ENCODE measurements at places on chromosomes 2 and 18.

DNA sequence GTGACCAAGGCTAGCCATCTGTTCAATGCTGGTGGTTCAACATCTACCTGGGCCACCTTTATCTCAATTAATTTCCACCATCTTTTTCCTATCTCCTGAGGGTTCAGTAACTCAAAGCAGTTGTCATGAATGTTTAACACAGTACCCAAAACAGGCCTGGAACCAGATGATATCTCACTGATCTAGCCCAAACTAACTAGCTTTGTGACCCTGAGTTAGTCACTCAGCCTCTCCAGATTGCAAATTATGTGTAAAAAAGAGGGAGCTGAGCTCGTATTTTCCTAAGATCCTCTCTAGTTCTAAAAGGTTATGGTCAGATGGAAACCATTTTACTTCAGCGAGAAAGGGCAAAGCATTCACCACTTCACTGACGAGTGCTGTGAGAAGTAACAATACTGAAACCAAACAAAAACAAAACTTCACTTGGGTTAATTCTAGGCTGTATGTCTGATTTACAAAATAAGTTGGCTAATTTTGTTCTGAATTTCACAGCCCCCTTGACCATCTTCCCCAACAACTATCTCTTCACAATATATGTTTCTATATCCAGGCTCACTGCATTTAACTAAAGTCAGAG is 14.8 kb downstream of the SPRED2 start:
- DNase-seq = no peak

DNA sequence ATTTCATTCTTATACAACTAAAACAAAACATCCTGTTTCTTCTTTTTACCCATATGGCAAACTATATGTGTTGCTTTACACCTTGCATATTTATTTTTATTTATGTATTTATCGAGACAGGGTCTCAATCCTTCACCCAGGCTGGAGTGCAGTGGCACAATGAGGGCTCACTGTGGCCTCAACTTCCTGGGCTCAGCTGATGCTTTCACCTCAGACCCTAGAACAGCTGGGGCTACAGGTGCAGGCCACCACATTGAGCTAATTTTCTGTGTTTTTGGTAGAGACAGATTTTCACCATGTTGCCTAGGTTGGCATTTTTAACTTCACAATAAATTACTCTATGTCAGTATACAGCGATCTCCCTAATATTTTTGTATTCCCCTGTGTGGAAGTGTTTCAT is 522.0 kb downstream of the MBD2 start:
- no peak for DNase-seq

- DNase-seq = no peak
Measured at GRCh38 chr2:41927581-41928264, 120.1 kb upstream of the PKDCC start.

DNA sequence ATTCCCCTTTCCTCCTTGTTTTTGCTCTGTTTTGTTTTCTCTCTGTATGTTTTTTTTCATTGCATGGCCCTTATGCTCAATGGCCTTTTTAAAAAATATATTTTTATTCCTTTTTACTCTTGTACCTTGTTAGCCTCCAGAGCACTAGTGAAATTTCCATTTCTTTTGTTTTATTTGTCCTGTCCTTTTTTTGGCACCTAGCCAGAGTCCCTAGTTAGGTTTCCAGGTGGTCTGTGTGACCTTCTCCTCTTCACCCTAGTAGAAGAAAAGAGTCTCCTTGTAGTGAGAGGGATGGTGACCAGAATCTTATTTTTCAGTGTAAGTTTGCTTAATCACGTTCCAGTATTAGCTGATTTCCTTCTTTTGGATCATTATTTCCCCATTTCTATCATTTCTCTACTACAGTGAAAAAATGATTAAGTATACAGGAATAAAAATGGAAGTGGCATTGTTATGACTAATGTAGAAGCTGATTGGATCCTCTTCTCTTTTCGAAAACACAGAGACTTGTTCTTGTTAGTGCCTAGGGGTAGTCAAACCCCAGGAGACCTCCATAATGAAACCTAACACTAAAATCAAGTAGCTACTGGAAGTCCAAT is 65.9 kb downstream of the NBEAL1 start:
- no peak for DNase-seq

DNA sequence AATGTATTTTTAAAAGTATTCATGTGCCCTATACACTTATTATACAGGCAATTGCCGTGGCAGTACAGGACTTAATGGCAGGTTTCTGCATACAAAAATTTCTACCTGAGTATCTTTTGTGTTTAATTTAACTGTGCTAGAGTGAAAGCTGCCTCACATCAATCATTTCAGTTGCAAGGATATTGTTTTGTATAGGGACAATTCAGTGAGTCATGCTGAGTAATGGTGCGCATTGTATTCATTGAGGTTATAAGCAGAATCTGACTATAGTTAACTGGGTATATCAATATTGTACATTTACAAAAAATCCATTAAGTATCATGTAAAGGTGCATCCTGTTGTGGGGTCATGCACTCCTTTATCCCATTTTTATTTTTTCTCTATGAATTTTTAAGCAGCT is 121.5 kb downstream of the GCA start:
- no peak for DNase-seq

DNA sequence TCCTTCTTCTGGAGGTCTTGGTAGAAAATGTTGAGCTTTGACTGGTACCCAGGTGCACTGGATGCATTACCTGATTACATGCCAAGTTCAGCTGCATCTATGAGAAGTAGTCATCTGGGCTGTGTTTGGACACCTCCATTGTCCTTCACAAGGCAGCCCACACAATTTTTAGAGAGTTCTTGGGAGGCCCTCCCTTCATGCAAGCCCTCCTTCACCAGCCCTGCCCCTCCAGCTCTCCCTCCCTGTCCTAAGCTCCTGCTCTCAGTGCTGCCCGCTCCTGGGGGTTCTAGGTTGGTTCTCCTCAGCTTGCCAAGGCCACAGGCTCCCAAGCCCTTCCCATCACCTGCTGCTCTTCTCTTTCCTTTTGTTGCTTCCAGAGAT is 148.7 kb downstream of the DYSF start:
- no peak for DNase-seq

- DNase-seq = no peak
Measured at GRCh38 chr2:85503851-85504777, 34.9 kb upstream of the MAT2A start.

- DNase-seq = no peak
Measured at GRCh38 chr2:121796239-121796638, 40.8 kb downstream of the TSN start.

DNA sequence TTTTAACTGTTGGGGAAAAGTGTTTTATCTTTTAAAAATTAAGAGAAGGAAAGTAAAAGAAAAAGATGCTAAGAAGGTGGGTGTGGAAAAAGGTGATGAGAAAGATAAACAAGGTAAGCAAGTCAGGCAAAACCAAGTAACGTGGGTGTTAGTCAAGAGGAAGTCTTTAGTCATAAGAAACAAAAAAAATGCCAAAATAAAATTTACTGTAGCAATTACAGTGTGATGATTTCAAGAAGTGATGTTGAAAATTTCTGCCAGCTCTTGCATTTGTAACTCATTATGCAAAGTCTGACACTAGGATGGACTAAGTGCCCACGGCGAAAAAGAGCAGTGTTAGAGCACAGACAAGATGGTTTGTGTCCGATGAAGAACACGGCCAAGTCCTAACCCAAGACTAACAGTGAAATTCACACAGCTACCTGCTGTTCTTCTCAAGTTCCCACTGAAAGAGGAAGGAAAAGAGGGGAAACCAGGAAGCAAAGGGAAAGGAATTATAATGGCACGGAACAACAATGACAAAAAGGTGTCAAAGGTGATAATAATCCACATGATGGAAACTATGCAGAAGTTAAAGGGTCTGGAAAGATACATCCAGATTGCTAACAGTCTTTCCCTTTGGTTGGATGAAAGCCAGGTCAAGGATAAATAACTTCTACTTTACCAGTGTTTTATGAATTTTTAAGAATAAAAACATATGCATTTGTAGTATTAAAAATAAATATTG is 34.1 kb downstream of the NOL10 start:
- DNase-seq = no peak

GRCh38 chr18:53698907-53699306 is 525.6 kb downstream of the MBD2 start:
- peak; percentile 17 for DNase-seq

DNA sequence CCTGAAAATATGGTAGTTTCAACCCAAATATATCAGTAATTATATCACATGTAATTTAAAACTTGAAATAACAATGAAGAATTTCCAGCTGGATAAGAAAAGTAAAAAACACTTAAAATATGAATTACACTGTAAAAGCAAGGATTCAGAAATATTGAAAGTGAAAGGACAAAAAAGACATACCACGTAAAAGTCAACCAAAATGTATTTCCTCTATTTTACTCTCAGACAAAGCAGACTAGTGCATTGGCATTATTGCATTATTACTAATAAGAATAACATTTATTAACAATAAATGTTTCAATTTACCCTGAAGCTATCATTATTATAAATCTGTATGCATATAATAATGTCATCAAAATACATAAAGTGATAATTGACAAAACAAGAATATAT is 445.1 kb upstream of the TRIB2 start:
- DNase-seq = no peak

DNA sequence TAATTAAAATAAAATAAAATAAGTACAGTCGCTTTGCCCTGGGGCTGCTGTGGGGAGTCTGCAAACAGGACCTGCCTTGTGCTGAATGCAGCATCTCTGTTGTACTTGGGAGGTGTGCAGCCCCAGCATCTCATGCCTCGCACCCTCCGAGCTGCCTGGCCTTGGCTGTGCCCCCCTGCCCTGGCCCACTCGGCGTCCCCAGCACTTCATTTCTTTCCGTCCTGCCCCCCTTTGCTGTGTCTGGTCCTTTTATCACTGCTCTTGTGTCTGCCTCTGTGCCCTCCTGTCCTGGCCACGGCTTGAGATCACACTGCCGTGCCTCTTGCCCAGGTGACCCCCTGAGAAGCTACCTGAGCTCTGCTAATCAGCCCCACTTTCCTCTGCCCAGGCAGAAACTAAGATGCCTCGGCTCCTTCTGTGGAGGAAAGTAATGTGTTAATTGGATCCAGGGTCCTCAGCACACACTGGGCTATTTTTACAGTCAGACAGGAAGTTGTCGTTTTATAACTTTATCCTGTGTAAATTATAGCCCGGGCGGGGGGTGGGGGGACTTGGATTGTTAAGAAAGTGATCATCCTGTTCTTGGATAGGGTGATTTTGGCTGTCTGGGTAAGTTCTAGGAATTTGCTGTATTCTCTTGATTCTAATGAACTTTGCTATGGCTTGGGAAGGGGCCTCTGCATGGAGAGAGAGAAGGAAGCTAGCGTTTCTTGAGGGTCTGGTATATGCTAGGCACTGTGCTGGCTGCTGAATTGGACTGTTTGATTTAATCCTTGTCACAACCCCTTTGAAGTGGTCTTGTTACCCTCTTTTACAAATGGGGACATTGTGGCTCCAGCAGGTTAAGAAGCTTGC is 69.4 kb downstream of the AGAP1 start:
- DNase-seq = no peak

GRCh38 chr18:32349728-32350395 is 120.8 kb downstream of the GAREM1 start:
- DNase-seq = no peak

DNA sequence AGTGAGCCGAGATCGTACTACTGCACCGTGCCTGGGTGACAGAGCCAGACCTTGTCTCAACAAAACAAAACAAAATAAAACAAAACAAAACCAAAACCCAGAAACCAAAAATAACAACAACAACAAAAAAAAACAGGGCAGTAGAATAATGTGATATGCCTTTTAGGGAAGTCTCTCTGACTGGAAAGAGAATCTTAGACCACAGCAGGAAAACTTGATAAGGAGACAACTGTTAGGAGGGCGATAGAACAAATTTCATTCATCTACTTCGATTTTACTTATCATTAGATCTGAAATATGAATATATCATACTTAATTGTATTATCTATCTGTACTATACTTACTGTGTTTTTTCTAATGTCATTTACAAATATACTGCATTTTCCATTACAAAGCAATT is 109.0 kb upstream of the CNTNAP5 start:
- no peak for DNase-seq

GRCh38 chr2:428591-428990 is 140.7 kb upstream of the ALKAL2 start:
- no peak for DNase-seq

DNA sequence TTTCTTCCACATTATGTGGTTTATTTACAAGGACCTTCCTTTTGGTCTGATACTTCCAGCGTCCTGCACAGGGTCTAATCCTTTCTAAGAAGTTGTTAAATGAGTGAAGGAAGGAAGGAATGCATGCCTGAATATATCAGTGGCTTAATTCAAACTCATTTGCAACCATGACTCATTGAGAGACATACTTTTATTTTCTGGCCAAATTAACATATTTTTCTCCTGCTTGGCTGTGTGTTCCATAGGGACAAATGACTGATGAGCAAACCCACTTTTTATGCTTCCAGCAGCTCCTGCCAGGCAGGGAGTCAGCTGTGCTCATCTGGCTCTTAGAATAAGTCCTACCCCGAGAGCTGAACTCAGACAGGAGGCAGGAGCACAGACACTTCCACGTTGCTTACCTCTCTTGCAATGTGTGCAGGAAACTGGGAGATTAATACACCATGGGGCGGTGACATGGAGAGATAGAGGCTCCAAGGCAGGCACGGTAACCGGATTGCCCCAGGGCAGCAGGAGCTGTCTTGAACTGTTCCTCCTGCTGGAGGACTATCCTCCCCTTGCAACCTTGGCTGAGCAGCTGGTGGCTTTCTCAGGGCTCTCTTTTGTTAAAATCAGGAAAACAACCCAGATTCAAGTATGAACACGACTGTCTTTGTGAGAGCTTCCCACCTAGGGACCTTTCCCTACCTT is 667.5 kb upstream of the HS6ST1 start:
- DNase-seq = no peak

GRCh38 chr2:149872041-149872440 is 284.5 kb upstream of the MMADHC start:
- no peak for DNase-seq

- DNase-seq = no peak
Measured at GRCh38 chr18:77046994-77047393, 85.6 kb downstream of the MBP start.

DNA sequence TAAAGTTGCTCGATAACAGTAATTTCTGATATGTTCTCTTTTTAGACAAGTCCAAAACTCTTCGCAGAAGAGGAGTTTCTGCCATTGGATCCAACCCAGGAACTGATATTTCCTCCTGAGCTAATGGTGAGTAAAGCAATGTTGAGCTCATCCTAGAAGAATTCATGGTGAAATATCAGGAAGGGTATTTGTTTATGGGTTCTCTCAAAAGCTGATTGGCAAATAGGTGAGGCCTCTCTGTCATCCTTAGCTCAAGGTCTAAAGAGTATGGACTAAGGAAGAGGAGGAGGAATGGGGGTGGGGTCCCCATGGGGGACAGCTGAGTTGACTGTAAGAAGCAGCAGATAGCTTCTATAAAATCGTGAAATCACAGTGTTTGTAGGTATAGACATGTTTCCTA is 18.2 kb downstream of the AOX1 start:
- no peak for DNase-seq

DNA sequence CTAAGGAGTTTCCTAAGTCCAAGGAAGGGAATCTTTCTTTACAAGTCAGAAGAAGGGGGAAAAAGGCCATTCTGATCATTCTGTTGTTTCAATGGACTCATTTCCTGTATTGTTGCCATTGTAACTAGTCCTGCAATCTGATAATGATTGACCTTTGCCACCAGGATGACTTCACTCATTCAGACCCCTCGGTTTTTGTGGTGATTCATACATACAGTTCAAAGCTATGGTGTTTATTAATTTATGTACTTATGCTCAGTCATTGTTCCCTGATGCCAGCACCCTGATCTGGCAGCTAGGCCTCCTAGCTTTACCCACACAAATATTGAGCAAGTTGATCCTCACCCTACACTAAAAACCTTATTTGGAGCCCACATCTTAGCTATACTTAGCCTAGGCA is 57.6 kb upstream of the ZNF519 start:
- no peak for DNase-seq

Measured in D721Med (cell line).